Posterior vena cava (tissue), 2 donors: ENCODE measurements at places on chromosomes 6 and 20. TPM values are rescaled to one million over a fixed set of nuclear protein-coding genes. Genes with fewer than 3 reads are reported as not detected.

DNA sequence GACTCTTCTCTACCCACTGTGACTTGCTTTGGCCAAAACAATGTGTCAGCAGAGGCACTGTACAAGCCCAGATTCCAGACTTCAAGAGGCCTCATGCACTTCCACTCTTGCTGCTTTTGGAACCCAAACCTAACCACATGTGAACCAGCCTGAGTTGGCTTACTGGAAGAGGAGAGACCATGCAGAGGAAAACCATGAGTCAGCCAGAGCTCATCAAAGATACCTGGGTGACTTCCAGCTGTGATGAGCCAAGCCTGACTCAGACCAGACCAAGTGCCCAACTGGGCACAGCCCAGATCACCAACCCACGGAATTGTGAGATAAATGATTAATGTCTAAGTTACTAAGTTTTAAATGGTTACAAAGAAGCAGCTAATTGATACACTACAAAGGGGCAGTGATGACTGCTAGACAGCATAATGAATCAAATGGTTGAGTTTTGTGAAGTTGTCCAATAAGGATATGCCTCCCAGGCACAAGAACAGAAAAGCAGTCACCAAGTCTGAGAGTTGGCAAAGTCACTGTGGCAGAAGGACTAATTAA lies 16.2 kb upstream of the BEND6 start:
- DNase-seq: peak; percentile 83

GRCh38 chr6:51339728-51340127 lies 521.1 kb downstream of the TFAP2B start:
- DNase-seq: no peak

DNA sequence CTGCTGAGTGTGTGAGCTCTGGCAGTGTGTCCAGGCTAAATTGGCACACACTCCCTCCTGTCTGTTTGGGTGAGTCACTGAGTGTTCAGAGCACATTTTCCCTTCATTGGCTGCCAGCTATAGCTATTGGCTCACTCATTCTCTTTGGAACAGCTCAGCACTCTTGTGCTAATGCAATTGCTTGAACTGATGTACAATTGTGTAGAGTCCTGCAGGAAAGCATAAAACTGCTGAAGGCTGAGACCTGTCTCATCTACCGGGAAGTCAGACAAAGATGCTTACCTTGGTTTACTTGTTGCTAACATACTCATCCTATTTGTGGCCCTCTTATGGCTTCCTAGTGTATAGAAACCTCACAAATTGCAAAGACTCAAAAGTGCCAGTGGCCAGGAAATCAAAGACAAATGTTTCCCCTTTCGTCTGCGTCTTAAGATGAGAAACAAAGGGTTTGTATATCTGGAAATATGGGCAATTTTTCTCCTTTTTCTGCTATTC lies 351.0 kb downstream of the BCKDHB start:
- peak; percentile 87 for DNase-seq

DNA sequence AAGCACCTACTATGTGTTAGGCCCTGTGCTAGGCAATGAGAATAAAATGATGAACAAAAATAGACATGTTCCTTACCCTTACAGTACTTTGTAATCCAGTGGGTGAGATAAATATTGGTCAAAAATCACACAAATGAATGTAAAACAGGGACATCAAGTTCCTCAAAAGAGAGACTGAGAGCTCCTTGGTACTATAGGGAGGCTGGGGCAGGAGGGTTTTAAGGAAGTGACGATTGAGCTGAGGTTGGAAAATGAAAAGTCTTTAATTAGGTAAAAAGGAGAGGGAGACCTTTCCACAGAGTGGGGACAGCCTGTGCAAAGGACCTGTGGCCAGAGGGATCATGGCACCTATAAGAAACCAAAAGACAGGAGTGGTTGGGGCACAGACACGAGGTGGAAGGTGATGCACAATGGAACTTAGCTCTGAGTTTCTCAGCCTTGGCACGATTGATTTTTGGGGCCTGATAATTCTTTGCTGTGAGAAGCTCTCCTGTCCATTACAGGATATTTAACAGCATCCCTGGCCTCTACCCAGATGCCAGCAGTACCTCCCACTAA lies 140.3 kb downstream of the CEP57L1 start:
- no peak for DNase-seq

- DNase-seq: no peak
These were observed 48.0 kb downstream of the TMEM170B start for GRCh38 chr6:11585426-11586016.

CLVS2 gene
- not detected for total RNA-seq

GRCh38 chr6:106617302-106617701 lies 12.0 kb downstream of the RTN4IP1 start:
- DNase-seq: no peak

GRCh38 chr20:57265997-57266290 lies 497 bp downstream of the BMP7 start:
- DNase-seq: no peak

OXT gene
- total RNA-seq: not detected

SLC13A3 gene
- total RNA-seq: 1.7 TPM

DNA sequence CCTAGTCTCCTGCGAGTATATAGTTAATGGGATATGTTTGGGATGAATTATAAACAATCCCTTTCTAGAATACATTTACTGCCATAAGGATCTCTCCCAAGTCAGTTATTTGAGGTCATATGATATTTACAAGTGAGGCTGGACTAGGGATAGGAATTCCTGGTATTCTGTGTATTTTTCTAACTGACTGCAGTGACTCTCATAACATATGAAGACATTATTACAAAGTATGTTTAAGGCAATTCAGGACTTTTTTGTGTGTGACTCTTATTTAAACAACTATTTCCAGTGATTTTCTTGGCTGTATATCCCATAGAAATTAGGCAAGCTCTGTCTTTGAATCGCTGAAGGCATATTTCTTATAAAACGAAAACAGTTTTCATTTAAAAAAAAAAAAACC lies 18.4 kb upstream of the TNFAIP3 start:
- no peak for DNase-seq

PRDM13 gene
- total RNA-seq: not detected

GRCh38 chr20:10578607-10579006 lies 95.2 kb downstream of the JAG1 start:
- no peak for DNase-seq

RBM24 gene
- total RNA-seq: 15.7 TPM

DNA sequence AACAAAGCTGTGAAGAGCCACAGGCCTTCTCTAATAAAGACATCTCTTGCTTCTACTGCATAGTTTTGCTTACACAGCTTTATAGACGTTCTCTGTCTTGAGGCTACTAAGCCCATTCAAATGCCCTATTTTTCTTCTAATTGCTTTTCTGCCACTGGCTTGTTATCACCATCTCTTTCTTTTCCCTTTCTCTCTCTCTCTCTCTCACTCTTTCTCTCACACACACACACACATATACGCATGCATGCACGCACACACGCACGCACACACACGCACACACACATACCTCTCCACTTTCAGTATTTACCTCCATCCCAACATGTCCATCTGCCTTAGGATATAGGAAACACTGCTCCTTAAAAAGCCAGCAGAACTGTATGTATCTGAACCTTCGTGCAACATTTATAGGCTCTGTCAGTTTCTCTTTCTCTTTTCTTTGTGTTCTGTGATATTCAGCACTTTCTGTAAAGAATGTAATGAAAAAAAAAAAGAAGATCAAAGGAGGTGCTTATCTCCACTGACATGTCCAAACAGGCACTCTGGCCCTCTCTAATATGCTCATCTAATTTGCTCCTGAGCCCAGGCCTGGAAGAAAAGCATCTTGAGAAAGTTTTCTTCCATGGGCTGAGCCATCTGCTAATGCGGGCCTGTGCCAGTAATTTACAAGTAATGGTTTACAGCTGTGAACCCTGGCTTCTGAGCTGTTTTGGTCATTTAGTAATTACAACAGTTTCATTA lies 1046.7 kb upstream of the MAP3K7 start:
- no peak for DNase-seq

- no peak for DNase-seq
These were observed 35.7 kb downstream of the TRAF3IP2 start for GRCh38 chr6:111569951-111570350.

DNA sequence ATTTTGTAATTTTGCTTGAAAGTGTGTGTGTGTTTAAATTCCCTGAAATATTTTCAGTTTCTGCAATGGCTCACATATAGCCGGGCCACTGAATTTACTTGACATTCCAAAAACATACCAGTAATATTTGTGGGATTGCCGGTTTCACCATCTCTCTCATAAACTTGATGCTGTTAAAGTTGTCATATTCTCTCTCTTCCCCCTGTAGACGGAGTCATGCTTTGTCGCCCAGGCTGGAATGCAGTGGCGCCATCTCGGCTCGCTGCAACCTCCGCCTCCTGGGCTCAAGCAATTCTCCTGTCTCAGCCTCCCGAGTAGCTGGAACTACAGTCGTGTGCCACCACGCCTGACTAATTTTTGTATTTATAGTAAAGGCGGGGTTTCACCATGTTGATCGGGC lies 122.1 kb downstream of the TIAM2 start:
- no peak for DNase-seq

GRCh38 chr6:41268478-41268877 lies 18.0 kb downstream of the TREM1 start:
- no peak for DNase-seq

CMTR1 gene
- total RNA-seq: 24.0 TPM

DNA sequence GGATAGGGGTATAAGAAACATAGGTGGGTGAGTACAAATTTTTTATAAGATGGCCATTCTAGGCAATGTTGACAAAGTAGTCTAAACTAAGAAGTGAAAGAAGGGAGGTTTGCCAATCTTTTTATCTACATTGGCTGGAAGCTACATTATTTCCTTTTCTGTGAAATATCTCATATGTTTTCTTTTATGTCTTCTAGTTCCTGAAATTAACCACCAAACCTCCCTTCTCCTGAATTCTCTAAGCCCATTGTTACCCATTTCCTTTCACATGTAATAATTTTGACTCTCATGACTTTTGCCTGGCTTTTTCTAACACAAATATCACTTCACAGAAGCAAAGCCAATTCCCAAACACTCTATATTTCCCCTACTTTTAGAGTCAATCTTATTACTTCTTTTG lies 496.2 kb upstream of the JAG1 start:
- DNase-seq: no peak
